ENCODE measurements at places on chromosomes 6 and 20. TPM values are rescaled to one million over a fixed set of nuclear protein-coding genes. Genes with fewer than 3 reads are reported as not detected.

Gene LTB
- 1.6 TPM for total RNA-seq

Gene BFSP1
- total RNA-seq, result 0.38 TPM

Gene TMEM217
- total RNA-seq, result 1.1 TPM

- DNase-seq, result no peak
These were observed 29.9 kb downstream of the FBXO5 start for GRCh38 chr6:152952866-152953509.

- no peak for DNase-seq
These were observed 73.5 kb upstream of the DST start for GRCh38 chr6:56716229-56716628.

DNA sequence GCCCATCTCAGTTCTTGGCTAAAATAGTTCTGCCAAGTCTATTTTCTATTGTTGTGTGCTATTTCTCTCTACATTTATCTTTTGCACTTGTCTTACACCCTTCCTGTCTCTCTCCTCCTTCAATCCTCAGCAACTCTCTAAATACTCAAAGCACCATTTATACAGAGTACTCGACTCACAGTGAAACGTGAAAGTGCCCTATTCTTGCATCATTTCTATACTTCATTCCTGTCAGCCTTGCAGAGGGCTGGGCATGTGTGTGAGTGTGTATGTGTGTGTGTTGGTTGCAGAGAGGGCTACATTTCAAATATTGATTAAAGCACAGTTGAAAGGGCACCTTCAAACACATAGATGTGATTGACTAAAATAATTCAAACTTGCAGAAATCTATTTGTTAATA, 373.2 kb upstream of the MANEA start:
- DNase-seq, result no peak

DNA sequence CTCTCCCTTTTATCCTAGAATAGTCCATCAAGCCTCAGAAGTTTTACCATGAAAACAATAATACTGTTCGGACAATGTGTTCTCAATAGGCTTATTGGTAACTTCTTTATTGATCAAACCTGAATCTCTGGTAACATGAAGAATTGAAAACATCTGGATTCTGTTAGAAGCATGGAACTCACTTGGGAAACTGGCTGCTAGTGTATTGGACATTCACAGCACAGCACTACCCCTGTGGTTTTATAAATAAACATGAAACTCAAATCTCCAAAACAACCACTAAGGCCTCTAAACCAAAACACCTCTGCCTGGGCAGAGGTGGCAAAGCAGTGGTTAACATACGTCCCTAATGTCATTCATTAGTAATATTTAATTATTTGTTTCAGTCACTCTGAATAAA, 157.6 kb upstream of the KCNQ5 start:
- no peak for DNase-seq

Data from omental fat pad (tissue), 4 donors.